Activated CD4-positive, CD25-positive, alpha-beta regulatory T cell treated with anti-CD3 and anti-CD28 coated beads, Interleukin-2, amount 50 U/mL, for 24 hours (primary cell): ENCODE measurements at places on chromosomes 16 and 17.
A peak's percentile ranks its signal among the peaks of the same experiment; 100 is the strongest.

DNA sequence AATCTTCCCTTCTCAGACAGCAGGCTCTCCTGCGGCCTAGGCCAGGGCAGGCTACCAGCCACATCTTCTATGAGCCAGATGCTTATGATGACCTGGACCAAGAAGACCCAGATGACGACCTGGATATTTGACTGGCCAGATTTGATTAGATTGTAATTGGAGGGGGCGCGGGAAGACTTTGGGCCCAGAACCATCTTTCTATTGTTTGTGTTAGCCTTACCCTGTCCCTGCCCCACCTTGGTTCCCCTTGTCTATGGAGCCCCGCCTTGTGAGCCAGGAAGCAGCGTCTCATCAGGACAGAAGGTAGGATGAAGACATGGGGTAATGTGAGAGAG, 2.8 kb downstream of the CLDN7 start:
- no peak for ATAC-seq

GRCh38 chr17:79075446-79075750, 774 bp downstream of the ENGASE start:
- ATAC-seq = no peak

DNA sequence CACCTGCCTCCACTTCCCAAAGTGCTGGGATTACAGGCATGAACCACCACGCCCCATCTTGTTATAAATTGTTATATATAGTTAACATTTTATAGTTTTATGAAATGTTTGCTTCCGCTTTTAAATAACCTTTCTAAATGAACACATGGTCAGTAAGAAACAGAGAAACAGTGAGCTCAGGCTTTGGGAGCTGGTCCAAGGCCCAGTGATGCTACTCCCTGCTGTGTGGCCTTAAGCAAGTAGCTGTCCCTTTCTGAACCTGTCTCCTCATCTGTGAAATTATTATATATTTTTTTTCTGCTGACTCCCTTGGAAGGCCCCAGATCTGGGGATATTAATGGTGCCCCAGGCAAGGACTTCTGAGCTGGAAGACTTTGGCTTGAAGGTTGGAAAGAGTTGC, 19.0 kb downstream of the CPNE2 start:
- no peak for ATAC-seq

DNA sequence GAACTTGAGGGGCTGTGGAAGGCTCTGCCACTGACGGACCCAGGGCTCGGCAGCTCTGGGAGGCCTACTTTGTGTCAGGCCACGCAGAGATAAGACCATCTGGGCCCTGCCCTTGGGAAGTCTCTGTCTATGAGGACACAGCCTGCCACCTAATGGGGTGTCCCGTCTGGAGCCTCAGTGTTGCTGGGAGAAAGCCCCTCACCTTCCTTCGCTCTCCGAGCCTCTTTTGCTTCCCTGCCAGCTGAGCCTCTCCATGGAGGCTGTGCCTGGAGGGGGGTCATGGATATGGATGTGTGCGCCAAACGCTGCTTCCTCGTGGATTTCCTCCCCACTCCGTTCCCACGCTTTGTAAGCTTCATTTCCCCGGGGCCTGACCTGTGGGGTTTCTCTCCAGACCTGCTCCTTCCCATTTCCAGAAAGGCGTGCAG, 228.8 kb downstream of the SEC14L1 start:
- no peak for ATAC-seq

DNA sequence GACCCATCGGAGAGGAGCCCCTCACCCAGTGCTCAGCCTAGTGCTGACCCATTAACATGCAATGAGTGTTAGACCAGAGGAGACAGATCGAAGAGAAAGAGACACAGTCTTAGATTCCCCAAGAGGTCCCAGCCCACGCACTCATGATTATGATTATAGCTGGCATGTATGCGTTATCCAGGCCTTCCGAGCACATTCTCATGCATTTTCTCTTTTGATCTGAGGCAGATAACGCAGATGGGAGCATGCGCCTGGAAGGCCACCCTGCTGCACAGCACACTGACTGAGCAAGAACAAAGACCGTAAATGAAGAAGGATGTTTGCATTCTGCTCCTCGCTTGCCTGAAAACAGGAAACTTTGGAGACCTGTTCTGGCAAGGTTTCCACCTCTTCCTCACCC, 232.7 kb downstream of the SOX9 start:
- ATAC-seq = no peak

DNA sequence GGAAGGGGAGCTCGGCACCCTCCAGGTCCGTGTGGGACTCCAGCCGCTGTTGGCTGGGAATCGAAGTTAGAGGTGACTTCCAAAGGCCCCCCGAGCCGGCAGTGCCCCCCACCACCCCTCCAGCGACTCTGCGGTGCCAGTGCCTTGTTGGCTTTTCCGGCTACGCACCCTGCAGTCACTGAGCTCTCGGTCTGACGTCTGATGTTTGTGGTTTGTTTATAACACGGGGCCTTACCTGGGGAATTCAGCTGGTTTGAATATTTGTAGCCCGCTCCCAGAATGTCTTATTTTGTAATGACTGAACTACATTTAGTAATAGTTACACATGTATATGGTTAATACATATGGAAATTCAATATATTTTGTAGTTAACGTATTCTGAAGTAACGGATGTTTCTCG, 7.1 kb upstream of the BAIAP3 start:
- ATAC-seq = no peak

- no peak for ATAC-seq
Measured at GRCh38 chr16:23491490-23492391, 18.6 kb downstream of the GGA2 start.

- ATAC-seq = no peak
Measured at GRCh38 chr16:65681406-65681805, 559.5 kb upstream of the CDH11 start.

DNA sequence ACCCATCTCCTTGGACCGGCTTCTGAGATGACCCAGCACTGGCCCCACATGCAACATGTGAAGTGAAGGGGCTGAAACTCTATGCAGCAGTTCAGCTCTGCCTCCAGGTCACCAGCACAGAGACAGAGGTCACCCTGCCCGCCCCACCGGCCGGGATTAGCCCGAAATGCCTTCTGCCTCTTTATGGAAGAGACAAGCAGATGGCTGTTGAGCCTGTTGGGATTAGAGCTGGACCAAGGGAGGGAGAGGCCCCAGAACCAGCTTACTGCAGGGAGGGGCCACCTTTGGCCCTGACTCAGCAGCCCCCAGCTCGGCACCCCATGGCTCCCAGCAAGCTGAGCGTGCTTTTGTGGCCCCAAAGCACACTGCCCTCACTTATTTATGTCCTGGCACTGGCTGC, 5.7 kb downstream of the AIPL1 start:
- no peak for ATAC-seq

DNA sequence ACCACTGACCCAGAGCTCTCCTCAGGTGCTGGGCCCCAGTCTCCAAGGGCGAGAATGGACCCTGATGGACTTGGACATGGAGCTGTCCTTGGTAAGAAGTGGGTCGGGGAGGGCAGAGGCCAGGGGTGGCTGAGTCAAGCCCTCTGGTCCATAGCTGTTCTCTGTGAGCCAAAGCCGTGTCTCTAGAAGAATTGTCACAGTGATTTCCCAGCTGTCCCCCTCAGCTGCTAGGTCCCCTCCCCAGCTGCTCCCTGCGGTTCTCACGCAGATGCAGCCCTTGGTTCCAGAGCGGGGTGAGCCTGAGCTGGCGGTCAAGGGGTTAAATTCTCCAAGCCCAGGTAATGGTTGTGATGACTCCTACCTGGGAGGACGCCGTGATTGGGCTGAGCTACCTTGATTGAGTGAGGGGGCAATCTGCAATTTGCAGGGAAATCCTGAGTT, 1.3 kb upstream of the NOL3 start:
- ATAC-seq = no peak

- no peak for ATAC-seq
Measured at GRCh38 chr16:81136390-81137335, 40.5 kb upstream of the GCSH start.

- ATAC-seq = no peak
Measured at GRCh38 chr17:39845052-39845846, 18.9 kb downstream of the IKZF3 start.

- ATAC-seq = no peak
Measured at GRCh38 chr16:55285586-55285985, 38.4 kb upstream of the IRX6 start.

DNA sequence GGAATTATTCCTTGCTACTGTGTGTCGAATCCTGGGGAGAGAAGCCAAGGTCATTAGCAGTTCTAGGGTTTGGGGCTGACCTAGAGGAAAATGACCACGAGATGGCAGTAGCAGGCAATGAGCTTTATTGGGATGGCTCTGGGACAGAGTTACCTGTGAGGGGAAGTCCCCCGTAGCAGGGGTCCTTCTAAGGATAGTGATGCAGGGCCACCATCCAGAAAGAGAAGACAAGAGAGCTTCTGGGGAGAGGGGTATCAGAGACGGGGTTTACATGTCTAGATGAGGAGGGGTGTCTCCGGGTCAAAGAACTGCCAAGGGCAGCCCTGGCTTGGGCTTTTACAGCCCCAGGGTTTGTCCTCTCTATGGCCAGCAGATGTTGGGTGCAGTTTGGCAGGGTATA, 6.4 kb upstream of the GGT6 start:
- ATAC-seq = peak; percentile 40

DNA sequence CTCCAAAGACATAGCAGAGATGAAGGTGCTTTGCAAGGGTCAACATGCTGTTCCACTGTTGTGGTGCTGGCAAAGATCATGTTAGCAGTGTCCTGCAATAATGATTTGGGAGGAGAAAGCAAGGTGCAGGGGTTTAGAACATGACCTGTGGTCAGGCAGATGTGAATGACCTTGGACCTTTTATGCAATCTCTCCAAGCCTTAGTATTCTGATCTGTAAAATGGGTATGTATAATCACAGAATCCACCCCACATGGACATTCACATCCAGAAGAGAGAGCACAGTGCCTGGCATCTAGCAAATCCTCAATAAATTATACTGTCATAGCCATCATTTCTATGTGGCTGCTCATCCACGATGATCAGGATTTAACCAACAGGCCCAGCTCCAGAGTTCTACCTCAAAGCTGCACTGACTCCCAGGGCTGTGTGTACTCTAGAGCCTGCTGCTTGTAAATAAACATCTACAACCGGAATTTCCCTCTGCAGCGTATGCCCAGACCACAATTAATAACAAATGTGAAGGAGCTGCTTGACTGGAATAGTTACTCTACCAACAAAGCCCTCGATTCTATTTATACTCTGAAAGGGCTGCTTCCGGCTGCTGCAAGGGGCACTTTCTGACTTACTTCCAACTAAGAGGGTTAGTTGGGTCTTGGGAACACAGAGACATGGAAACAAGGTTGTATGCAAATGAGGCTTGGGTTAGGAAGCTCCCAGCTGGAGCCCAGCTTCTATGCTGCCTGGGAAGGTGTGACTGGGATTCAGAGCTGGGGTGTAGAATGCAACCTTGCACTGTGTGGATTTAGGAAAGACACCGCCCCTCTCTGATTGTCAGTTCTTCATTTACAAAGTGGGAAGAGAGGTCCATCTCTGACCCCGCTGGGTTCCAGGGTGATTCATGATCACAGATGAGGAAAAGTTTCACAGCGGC, 265.2 kb downstream of the XYLT1 start:
- no peak for ATAC-seq

DNA sequence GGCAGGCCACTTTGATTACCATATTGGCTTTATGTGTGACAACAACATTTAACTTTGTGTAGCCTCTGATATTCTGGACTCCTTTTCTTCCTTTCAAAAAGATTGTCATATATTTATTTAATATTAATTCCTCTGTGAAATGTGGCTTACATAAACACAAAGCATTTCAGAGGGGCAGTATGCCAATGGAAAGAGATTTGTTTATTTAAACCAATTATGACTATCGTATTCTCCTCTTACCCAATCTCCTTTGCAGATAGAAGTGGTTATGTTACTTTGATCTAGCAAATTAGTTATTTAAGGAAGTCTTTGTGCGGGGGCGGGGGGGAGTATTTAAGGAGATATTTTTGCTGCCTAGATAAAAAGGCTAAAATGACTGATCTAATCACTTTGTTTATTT, 573.7 kb upstream of the KIF2B start:
- no peak for ATAC-seq

DNA sequence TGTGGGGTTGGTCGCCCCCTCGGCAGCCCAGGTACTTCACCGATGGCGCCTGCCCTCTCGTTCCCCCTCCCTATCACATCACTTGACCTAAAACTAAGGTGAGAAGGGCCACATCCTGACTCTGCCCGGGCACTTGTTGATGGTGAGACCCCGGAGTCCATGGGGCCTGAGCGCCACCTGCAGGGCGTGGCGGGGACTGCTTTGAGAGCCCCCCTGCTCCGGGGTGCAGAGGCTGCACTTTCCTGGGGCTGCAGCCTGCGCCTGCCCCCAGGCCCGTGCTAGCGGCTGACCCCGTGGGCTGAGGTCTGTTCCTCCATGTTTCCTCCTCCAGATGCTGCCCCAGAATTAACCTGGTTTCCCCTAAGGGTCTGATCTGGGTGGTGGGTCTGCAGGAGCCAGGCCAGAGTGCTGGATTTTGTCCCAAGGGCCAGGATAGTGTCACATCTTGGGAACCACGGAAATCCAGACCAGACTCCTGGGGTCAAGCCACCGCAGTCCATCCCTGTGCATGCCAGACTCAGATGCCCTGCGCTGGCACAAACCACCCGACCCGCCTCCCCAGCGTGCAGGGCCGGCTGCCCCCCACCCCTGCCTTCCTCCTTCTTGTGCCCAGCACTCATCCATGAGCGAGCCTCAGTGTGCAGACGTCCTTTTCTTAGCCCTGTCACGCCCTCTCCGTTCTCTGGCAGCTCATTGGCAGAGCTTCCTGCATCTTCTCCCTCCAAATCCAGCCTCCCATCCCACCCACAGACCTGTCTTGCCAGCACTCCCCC, 2.7 kb downstream of the NDUFAF8 start:
- no peak for ATAC-seq

DNA sequence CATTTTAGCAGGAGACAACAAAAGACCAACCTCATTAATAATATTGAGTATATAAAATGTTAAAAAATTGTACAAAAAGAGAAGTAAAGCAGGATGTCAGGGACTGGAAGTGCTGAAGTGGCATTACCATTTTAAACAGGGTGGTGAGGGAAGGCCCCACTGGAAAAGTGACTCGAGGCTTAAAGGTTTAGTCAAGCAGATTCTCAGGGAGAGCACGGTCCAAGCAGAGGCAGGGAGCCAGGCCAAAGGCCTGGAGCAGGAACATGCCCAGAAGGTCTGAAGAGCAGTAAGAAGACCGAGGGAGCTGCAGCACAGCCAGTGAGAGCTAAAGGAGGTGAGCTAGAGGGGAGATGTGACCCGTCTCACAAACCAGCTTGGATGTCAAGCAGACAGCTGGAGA, 7.6 kb downstream of the XPO6 start:
- no peak for ATAC-seq
